Activated naive CD4-positive, alpha-beta T cell (primary cell): ENCODE measurements at places on chromosomes 1 and 21.

DNA sequence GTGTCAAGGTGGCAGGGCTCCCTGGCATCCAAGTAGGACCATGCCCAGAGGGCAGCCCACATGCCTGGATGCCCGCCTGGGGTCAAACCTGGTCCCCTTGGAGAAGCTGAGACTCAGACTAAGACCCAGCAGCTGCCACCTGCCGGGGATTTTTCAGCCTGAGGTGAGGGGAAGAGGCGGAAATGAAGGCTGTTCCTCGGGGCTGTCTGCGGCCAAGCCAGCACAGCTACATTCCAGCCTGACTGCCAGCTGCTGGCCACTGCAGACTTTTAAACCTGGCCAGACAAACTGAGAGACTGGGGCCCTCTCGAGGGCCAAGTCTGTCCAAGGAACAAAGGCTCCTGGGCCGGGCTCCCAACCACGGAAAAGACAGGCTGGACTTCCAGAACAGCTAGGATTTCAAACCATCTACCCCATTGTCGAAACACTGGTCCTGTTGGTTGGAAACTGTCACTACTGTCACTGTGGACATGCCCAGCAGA is 21.9 kb upstream of the PLEKHG5 start:
- no peak for DNase-seq

- no peak for DNase-seq
Measured at GRCh38 chr1:8456308-8456912, 138.5 kb downstream of the SLC45A1 start.

- DNase-seq = no peak
Measured at GRCh38 chr21:24115141-24115540, 1492.1 kb downstream of the MRPL39 start.

DNA sequence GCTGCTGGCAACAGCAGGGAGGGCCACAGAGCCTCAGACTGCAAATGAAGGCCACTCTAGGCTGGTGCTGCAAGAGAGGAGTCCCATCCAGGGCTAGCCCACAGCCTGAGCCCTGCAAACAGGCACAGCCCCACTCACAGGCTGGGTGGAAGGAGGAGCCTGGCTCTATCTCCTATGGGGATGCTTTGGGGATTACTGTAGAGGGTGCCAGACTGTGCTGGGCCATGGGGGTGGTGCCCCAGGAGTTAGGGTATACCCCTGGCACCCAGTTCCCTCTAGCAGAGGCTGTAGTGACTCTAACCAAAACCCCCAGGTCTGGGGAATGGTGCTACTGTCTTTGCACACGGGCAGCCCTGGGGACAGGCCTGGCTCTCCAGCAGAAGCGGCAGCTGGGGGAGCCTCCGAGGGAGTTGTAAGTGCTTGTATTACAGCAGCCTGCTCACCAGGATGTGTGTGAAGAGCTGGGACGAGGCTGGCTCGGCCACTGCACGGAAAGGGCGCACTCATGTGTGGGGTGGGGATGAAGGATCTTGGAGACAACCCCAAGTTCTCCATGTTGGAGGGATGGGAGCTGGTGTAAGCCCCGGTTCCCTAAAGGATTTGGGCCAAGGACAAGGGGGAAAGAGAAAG is 23.4 kb upstream of the EVA1B start:
- no peak for DNase-seq

GRCh38 chr21:34836103-34836932 is 167.5 kb downstream of the CLIC6 start:
- no peak for DNase-seq

GRCh38 chr1:108082738-108083562 is 117.2 kb downstream of the SLC25A24 start:
- DNase-seq = no peak

DNA sequence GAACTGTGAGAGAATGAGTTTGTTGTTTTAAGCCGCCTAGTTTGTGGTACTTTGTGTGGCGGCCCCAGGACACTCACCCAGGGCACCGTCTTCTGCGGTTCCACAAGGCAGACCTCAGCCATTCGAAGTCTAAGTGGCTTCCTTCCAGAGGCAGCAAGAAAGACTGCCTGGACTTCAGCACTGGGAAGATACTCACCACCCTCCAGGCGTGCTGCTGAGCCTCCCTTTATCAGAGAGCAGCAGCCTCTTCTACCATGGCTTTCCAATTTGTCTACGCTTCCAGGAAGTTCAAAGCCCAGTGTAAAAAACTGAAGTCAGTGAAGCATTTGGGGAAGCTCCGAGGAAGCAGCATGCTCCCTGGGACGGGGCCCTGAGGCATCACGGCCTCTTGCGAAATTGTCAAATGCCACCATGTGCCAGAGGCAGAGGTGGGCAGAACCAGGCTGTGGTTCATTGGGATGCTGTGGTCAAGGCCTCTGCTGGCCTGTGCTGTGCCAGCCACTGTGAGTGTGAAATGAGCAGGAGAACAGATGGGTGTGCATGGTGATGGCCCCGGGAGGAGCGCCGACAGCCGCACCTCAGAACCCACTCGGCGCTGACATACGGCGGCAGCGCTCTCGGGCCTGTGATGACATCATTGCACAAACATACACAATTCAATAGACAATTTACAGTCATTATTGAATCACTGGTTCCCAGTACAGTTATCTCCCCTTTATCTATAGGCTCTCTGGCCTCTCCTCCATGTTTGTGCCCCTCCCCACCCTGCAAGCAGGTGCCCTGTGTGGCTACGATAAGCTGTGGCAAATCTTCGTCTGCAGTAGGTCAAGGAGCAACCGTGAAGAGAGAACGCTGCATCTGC is 110.4 kb downstream of the PDE9A start:
- DNase-seq = no peak

DNA sequence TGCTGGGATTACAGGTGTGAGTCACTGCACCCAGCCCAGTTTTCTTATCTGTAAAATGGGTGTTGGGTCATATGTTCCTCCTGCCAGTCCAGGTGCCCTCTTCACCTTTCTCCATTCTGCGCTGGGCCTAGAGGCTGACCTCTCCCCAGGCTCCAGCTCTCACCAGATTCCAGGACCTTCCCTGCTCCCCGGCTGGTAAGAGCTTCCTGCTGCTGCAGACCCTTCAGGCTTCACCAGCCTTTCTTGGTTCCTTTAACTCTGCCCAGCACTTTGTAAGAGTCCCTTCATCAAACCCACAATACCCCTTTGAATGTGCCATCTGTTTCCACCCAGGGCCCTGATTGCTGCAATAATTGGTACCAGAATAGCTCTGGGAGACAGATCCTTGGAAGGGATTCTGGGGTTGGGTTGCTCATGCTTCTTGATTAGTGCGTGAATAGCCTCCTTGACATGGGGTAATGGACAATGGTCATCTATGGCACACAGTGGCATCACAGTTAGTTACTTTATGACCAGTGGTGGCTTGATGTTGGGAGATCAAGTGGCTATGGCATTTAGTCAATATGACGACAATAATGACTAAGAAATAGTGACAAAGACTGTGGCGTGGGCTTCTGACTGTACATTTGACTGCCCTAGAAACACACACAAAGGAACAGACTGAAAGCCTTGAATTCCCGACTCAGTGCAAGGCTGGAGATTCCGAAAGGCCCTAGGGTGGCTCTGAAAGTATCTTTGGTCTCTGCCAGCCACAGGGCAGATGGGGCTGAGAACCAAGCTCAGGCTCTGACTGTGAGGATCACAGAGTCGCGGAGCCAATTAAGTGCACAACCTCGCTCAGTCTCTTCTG is 67.3 kb downstream of the SLC9A1 start:
- no peak for DNase-seq

GRCh38 chr1:6386371-6386949 is 7.1 kb downstream of the ACOT7 start:
- no peak for DNase-seq

DNA sequence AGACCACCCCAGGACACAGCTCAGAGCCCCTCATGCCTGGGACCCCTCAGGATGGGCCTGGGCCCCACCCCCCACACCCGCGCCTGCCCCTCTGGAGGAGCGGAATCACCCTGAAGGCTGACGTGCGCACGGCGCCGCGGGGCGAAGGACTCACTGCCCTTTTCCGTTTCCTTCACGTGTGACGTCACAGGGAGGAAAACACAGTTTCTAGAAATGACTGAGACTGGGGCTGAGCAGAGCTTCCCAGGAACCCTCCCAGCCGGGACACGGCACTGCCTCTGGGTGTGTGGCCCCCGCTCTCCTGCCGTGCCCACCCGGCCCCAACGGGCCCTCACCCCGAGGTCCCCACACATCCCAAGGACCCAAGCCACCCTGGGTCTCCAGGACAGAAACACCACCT is 5.4 kb upstream of the TNFRSF4 start:
- no peak for DNase-seq

- DNase-seq = no peak
Measured at GRCh38 chr1:208223136-208223535, 21.0 kb downstream of the PLXNA2 start.

GRCh38 chr1:206588492-206588891 is 23.8 kb downstream of the EIF2D start:
- no peak for DNase-seq

DNA sequence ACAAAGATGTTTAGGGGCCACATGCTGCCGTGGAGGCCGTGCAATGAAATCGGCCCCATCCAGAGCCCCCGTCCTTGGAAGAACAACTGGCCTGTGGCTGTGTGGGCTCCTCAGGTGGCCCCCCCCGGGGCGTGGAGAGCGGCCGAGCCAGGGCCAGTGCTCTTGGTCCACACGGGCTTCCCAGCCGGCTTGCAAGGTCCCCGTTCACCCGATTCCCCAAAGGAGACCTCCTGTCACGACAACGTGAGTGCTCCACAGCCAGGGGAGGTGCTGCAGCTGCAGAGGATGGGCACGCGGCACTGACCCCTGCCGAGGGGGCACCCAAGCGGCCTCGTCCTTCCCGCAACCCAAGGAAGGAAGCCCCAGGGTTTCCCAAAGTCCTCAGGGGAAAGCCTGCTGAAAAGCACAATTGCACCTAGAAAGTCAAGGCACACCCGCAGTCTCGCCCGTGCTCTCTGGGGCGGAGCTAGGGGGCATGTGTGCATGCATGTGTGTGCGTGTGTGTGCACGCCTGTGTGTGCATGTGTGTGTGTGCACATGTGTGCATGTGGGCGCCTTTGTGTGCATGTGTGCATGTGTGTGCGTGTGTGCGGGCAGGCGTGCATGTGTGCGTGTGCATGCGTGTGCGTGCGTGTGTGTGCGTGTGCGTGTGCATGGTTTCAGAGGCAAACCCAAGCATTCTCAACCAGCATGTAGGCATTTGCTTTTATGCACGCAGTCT is 48.2 kb downstream of the SLX9 start:
- DNase-seq = no peak

- no peak for DNase-seq
Measured at GRCh38 chr1:196619721-196620120, 11.5 kb upstream of the KCNT2 start.

DNA sequence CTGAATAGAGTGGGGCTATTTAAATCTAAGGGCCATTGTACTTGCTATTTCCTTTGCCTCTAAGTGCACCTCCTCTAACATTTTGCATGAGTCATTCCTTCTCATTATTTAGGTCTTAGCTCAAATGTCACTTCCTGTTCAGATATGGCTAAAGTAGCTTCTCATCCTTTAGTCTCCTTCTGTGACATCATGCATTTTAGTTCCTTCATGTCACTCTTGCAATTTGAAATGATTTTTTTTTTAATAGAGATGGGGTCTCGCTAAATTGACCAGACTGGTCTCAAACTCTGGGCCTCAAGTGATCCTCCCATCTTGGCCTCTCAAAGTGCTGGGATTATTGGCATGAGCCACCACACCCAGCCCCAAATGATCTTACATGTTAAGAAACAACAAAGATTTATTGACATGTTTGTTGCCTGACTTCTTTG is 6.6 kb downstream of the TBX19 start:
- no peak for DNase-seq

GRCh38 chr1:59752556-59753414 is 62.0 kb upstream of the HOOK1 start:
- DNase-seq = no peak

GRCh38 chr1:44831516-44831915 is 11.5 kb downstream of the PTCH2 start:
- DNase-seq = no peak
